ENCODE measurements at places on chromosomes 5 and 9. TPM values are rescaled to one million over a fixed set of nuclear protein-coding genes. Genes with fewer than 3 reads are reported as not detected.

The ATP10B gene
- 8.2 TPM for total RNA-seq

The CYLC2 gene
- not detected for total RNA-seq

The PCDHGA9 gene
- 4.2 TPM for total RNA-seq

The POU5F2 gene
- total RNA-seq: 4.9 TPM

The SLC6A19 gene
- not detected for total RNA-seq

The FGD3 gene
- total RNA-seq: 5.9 TPM

The SLCO6A1 gene
- not detected for total RNA-seq

The PCDHB1 gene
- total RNA-seq: not detected

The GTF3C4 gene
- total RNA-seq: 14.6 TPM

The DPM2 gene
- total RNA-seq: 11.2 TPM

The MINAR2 gene
- total RNA-seq: not detected

The TICAM2 gene
- 2.2 TPM for total RNA-seq

The IL31RA gene
- total RNA-seq: 13.2 TPM

The PDGFRB gene
- 90.9 TPM for total RNA-seq

The IL3 gene
- not detected for total RNA-seq

The SLC6A18 gene
- not detected for total RNA-seq

The IL13 gene
- total RNA-seq: 0.10 TPM

The ANKRD20A1 gene
- 0.89 TPM for total RNA-seq

All from skin of body (tissue), 3 donors.